ENCODE measurements at places on chromosomes 6 and 20. TPM values are rescaled to one million over a fixed set of nuclear protein-coding genes. Genes with fewer than 3 reads are reported as not detected.

Gene MBOAT1
- total RNA-seq, result 6.6 TPM

GRCh38 chr6:144194293-144194810 is 44.0 kb downstream of the STX11 start:
- no peak for DNase-seq

DNA sequence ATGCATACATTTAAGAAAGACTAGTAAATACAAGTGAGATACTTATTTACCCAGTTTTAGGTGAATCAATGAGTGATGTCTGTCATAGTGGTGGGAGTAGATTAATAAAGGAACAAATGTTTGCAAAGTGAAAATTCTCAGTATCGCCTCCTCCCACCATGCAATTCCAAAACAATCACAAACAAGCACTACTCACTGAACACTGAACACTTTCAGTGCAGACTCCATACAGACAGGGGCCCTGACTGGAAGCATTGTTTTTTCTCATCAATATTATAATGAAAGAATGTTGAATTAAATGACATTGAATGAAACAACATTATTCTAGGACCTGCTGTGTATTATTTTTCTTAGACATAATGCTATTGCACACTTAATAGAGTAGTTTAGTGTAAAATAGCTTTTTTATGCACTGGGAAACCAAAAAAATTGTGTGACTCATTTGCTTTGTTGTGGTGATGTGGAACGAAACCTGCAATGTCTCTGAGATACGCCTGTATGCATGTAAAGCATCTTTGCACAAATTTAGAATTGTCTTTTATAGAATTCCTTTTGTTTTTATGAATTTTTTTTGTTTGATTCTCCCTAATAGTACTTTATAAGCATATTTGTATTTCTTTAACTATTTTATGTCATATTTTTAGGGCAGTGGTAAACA is 317.5 kb downstream of the UTRN start:
- no peak for DNase-seq

Gene SRSF12
- total RNA-seq, result not detected

DNA sequence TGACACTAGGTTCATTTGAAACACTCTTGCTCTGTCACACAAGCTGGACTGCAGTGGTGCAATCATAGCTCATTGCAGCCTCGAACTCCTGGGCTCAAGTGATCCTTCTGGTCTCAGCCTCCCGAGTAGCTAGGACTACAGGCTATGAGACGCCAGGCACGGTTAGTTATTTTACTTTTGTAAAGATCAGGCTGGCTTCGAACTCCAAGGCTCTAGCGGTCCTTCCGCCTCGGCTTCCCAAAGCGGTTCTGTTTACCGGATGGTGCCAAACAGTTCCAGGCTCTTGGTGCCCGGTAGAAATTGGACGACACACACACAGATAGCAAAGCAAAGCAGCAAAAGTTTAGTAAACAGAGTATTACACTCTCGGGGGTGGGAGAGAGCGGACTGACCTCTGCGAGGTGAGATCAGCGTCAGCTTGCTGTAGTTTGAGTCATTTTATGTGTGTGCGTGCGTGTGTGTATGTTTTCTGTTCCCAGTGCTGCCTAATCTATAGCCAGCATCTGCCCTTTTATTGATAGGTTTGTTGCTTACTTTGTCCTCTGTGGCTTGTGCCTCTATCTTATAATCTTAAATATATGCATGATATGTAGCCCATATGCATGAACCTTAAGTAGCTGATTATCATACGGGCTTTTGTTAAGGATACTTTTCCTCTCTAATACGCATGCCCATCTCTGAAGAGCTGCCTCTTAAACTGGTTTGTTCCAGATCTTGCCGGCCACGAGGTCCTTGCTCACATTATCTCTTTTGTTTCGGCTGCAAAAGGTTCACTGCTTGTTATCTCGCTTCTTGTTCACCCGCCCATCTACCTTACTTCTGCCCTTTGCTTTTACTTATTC is 75.2 kb downstream of the OR2B2 start:
- DNase-seq, result peak; percentile 62

Gene BMP6
- total RNA-seq, result 1.7 TPM

GRCh38 chr6:81801489-81801888 is 49.0 kb upstream of the TENT5A start:
- no peak for DNase-seq

GRCh38 chr6:95227351-95227750 is 350.0 kb upstream of the MANEA start:
- DNase-seq, result no peak

Gene POPDC3
- not detected for total RNA-seq

GRCh38 chr6:68634726-68635411 is at the start of gene ADGRB3:
TSS of gene ADGRB3 (plus strand) at chr6:68635282. CDS start at chr6:68638676, 3,394 bp downstream.
- peak; percentile 92 for DNase-seq

GRCh38 chr6:120994573-120994967 is 339.7 kb downstream of the TBC1D32 start:
- DNase-seq, result no peak

DNA sequence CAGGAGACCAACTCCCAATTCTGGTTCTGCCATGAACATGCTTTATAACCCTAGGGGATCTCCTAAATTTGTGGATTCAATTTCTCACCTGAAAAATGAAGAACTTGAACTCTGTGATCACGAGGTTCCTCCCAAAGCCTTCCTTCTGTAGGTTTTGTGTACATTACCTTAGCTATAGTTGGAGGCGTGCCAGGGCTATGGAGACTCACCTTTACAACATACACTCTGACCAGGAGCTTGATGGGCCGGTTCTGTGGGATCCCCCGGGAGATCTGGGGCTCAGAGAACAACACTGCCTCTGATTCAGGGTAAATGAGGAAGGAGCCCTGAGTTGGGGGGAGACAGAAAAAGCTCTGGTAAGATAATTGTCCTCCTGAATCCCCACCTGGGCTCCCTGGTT is 34.1 kb downstream of the ERGIC3 start:
- no peak for DNase-seq

DNA sequence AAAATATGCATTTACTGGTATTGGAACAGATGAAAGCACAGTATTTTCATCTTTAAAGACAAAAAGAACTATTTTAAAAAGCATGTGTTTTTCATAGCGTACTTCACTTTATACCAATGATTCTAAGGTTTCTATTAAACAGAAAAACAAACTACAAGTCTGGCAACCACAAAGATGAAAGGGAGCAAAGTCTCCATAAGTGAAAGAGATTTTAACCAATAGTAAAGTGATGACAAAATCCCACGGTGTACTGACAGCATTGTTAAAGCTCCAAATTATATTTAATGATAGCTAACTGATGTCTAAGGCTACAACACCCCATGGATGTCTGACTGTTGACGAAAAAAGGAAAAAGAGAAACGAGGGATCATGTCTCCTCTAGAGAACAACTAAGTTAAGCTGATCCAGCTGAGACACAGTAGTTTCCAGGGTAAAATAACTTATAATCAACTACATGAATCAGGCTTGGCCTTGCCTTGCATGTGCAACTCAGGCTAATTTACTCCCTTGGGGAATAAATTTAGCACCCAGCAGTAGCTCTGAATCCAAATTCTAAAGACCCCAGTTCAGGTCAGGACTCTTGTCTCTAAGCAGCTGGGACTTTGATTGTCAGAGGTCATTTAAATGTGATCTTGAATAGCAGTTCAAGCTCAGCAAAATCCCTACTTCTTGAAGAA is 56.0 kb upstream of the TAB2 start:
- no peak for DNase-seq
